Motor neuron (in vitro differentiated cells): ENCODE measurements at places on chromosomes 11 and 22.

- ATAC-seq, result no peak
These were observed 90.7 kb downstream of the CSNK2A3 start for GRCh38 chr11:11262171-11262920.

DNA sequence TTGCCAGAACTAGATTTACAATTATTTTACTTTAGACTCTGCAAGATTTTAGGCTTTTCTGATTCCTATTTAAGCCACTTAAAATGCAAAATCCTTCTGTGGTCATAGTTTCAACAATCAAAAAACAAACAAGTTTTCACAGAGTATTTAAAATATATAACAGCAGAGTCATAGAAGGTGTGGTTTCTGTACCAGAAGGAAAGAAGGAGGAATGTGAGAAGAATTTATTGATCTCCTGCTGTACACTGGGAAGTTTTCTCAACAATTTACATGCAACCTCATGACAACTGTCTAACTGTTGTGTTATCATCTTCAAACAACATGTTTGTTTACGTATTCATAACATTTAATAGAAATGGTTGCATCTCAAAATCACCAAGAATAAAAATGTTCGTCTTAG lies 102.3 kb upstream of the CEP126 start:
- ATAC-seq, result no peak

DNA sequence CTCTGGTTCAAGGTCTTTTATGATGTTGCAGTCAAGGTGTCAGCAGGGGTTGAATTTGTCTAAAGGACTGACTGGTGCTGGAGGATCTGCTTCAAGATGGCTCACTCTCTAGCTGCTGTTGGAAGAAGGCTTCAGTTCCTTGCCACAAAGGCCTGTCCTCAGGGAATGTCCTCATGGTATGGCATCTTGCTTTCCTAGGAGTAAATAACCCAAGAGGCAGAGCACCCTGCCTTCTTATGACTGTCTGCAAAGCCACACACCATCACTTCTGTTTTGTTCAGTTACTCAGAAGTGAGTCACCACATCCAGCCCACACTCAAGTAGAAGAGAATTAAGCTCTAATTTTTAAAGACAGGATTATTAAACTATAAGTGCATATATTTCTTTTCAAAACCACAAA lies 45.2 kb downstream of the PLAAT5 start:
- no peak for ATAC-seq

DNA sequence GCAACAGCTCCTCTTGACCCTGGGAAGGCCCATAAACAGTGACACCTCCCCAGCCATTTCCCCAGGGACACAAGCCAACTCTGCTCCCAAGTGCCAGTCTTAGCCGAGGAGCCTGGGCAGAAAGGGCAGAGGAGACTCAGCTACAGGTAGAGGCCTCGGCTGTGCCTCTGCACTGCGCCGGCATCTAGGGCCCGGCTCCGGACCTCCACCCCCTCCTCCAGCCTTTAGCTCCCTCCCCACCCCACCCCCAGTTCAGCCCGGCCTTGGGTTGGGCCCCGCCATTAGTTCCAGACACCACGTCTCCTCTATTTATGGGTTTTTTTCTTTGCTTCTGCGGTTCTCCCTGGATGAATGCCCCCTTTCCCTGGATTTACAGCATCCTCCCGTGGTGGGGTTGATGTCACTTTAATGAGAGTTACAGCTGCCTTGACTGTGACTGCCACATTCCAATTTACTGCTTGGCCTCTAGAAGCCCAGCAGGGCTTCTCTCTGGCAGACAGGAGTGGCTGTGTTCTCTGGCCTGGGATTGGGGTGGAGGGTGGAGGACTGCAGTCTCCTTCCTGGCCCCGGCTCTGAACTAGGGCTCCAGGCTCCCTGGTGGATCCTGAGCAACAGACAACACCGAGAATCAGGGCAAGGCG lies 13.5 kb upstream of the OAF start:
- no peak for ATAC-seq

DNA sequence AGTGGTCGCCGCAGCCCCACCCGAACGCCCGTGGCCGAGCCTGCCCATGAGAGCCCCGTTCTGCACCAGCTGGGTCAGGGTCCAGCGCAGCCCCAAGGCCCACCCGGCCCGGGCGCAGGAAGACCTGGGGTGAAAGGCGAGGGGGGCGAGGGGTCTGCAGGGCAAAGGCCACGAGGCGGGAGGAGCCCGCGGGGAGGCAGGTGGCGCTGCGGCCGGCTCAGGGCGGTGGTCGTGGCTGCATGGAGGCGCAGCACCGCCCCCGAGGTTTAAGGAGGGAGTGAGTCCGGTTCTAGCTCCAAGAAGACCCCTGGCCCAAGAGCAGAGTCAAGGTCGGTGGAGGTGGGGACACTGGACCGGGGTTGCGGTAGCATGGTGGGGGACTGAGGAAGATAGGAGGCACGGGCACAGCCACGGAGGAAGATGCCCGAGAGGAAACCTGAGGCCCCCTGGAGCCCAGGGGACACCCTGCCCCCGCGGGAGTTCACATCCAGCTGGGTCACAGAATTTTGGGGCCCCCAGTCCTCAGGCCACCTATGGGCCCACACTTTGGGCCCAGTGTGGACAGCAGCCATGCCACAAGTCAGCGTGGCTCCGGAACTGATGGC lies 514 bp upstream of the HDAC10 start:
- peak; percentile 2 for ATAC-seq

DNA sequence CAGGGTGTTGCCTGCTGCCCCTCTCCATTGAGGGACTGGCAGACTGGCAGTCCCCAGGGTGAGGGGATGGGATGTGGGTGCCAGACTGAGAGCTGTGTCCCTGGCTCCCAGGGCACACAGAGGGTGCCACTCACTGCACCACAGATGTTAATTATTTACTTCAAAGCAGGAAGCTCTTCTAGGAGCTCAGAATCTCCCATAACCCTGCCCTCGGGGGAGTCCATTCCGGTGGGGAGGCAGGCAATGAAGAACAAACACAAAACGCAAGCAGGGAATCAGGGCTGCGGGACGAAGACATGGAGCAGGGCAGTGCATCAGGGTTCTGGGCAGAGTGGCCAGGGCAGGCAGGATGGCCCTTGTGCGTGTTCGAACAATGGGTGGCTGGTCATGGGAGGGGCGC lies 24.4 kb upstream of the FLRT1 start:
- no peak for ATAC-seq

- no peak for ATAC-seq
These were observed 52.2 kb upstream of the B3GAT1 start for GRCh38 chr11:134464196-134464595.

GRCh38 chr22:37474447-37475090 lies 11.6 kb downstream of the MFNG start:
- no peak for ATAC-seq

DNA sequence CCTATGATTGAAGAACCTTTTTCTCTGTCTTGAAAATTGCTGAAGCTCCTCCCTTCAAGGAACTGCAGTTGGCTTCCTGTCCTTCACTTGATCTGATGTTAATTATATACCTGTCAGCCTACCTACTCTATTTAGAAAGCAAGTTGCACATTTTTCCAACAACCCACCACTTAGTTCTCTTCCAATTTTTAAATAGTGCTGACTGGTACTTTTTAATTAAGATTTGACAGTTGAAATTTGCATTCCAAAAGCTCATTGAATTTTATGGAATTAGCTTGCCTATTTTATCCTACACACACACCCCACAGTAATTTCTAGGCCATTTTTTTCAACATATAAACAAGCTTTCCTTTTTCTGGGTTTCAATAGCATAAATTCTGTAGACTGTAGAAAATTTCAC lies 820.3 kb upstream of the FAT3 start:
- ATAC-seq, result no peak

DNA sequence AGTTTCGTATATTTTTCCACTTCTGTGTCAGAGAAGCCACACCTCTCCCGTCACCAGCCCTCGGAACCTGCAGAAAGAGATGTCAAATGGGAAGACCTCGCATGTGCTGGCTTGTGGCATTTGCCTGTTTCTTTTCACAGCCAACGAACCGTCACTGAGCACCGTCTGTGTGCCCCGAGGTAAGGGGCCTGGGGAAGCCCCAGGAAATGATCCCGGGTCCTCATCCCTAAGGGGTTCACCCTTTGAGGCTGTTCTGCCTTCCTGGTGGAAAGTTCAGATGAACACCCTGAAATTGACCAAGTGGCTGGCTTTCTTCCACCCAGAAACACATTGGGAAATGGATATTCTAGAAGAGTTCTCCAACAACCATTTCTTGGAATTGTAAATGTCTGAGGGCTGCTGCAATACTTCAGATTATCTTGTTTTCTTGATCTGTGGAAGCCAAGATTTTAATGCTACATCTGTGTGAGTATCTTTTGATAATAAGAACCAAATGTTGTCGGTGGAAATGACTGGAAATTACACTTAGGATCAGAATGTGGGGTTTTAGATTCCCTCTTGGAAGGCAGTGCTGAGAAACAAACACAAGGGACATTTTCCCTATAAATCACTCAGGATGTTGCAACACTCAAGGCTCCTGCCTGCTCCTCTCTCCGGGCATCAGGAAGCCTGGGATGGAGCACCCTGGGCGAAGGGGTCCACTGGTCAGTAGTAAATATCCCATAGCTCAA lies 37.6 kb downstream of the RIBC2 start:
- ATAC-seq, result peak; percentile 74

DNA sequence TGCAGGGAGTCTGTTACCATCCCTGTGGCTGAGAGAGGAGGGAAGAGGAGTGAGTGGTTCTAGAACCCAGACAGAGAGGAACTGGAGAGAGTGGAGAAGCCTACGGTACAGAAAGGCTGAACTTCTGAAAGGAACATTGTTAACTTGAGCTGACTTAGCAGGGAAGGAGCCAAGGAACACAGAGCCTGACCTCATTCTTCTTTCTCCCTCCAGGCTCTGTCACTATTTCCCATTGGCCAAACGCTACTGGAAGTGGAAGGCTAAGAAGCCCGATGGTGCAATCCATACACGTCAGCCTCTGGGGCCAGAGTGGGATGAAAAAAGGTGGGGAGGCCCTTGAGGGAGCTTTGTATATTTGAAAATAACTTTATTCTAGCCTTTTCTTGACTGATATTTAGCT lies 16.5 kb upstream of the WT1 start:
- ATAC-seq, result no peak

GRCh38 chr11:85167038-85167437 lies 460.1 kb downstream of the DLG2 start:
- ATAC-seq, result no peak

GRCh38 chr11:61053191-61053590 lies 49.1 kb upstream of the CD5 start:
- no peak for ATAC-seq

DNA sequence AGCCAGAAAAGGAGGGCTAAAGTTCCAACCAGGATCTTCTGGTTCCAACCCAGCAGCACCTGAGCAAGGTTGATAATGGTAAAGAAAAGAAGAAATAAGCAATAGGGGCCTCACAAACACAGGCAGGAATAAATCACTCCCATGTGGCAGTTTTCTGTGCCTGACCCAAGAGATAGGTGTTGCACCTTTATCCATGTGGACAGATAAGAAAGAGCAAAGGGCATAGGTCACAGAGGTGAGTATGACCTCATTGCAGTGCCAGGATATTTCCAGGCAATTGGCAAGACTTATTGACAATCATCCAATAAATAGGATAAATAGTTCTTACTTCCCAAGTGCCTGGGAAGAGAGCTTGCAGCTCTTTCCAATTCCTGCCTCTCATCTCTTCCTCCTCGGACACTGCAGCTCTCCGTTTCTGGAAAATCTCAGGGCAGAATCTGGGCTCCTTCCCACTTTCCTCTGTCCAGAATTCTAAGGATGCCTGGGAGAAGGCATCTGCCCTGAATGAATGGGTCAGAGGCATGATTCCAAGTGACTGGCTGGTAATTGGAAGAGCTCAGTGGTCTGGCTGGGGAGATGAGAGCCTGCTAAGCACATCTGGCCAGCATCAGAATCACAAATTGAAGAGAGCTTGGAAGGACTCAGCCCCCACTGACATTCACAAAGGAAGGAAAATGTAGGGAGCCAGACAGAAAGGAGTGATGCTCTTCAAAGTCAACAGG lies 14.5 kb upstream of the LRRC55 start:
- ATAC-seq, result no peak

DNA sequence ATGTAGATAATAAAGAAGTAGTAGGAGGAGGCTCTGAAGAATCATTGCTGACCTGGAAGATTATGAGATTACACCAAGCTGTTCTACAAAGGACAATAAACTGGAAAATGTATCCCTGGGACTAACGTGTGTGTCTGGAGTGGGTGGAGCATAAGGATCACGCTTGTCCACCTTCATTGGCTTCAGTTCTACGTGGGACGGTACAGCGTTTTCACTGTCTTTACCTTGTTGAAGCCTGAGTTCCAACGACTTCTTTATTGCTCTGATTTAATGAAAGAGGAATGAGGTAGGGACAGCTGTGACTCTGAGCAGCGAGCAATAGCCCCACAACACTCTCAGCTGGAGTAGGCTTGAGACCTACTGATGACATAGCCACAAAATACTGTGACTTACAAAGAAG lies 87.0 kb downstream of the ARHGAP42 start:
- ATAC-seq, result no peak

GRCh38 chr11:119319700-119320239 lies 2.8 kb upstream of the MCAM start:
- no peak for ATAC-seq

DNA sequence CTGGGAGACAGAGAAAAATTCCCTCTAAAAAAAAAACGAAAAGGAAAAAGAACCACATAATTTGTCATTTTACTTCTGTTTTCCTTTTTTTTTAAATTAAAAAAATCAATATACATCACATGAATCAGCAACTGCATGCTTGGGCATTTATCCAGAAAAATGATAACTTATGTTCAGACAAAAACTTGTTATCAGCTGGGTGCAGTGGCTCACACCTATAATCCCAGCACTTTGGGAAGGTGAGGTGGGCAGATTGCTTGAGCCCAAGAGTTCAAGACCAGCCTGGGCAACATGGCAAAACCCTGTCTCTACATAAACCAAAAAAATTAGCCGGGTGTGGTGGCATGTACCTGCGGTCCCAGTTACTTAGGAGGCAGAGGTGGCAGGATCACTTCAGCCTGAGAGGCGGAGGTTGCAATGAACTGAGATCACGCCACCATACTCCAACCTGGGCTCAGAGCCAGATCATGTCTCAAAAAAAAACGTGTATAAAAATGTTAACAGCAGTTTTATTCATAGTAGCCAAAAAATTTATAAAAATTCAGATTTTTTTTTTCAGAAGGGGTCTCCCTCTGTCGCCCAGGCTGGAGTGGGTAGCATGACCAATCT lies 28.5 kb downstream of the AMBRA1 start:
- no peak for ATAC-seq

GRCh38 chr11:109347304-109347703 lies 74.7 kb upstream of the C11orf87 start:
- ATAC-seq, result no peak

DNA sequence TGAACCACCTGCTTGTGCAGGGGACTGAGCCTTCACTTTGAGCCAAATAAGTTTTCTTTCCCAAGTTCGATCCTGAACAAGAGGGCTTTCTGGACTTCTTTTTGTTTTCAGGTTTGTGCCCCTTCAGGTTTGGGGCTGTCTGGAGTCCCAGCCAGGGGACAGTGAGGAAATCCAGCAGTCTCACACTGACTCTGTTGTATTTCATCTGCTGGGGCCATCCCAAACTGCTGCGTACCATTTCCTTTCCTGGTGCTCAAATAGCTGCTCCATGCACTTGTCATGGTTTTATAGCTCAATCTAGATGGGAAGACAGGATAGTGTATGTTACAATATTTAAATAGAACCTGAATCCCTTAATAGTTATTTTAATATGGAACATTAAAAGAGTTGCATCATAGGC lies 66.3 kb upstream of the IGLL5 start:
- ATAC-seq, result no peak

GRCh38 chr11:113556036-113556435 lies 80.8 kb upstream of the DRD2 start:
- no peak for ATAC-seq

- no peak for ATAC-seq
These were observed 30.8 kb downstream of the MRTFA start for GRCh38 chr22:40605761-40606160.

- ATAC-seq, result no peak
These were observed 39.7 kb downstream of the ACAT1 start for GRCh38 chr11:108160970-108161566.
